ENCODE measurements at places on chromosomes 11 and 22. TPM values are rescaled to one million over a fixed set of nuclear protein-coding genes. Genes with fewer than 3 reads are reported as not detected.

DNA sequence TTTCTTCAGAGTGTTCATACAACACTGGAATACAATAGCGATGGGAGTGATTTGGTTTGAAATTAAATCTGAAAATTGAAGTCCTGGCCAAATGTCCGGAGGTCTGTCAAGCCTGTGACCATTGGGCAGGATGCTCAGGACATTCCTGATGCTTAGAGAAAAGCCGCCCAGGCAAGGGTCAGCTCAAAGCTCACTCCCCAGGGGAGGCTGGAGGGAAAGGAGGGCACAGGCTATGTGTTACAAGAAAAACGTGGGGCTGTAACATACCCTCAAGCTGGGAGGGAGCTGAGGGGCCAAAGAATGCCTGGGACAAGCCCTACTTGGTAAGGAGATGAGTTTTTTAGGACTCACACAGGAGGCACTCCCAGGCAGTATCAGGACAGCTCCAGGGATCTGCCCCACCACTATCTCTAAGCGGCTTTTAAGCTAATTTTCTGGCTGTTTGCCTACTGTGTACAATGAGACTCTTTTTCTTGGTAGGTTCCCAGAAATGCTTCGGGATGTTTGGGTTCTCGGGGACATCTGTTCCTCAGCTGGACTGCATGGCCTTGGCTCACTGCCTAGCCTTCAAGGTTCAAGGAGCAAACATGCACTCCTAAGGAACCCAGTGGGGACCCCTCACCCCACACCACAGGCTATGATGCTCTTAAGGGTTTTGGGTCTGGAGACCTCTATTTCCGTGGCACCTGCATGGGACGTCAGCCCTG is 500.1 kb downstream of the BRD1 start:
- DNase-seq, result no peak

ZW10 gene
- polyA plus RNA-seq, result 14.5 TPM

DNA sequence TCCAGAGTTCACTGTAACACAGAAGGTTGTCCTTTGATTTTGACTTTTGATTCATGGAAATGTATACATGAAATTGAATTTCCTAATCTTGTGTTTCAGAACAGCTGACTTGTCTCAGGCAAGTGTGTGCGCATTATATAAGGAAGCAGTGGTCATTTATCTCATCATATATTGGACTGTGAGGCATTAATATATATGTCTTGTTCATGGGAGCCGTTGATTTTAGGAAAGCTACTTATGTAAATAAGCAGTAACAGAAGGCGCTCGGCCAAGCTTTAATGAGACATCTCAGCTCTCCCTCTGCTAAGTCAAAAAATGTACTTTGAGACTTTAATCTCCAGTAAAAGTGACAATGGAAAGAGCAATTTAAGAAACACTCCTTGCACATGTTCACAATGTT is 100.5 kb downstream of the PDHX start:
- no peak for DNase-seq

DNA sequence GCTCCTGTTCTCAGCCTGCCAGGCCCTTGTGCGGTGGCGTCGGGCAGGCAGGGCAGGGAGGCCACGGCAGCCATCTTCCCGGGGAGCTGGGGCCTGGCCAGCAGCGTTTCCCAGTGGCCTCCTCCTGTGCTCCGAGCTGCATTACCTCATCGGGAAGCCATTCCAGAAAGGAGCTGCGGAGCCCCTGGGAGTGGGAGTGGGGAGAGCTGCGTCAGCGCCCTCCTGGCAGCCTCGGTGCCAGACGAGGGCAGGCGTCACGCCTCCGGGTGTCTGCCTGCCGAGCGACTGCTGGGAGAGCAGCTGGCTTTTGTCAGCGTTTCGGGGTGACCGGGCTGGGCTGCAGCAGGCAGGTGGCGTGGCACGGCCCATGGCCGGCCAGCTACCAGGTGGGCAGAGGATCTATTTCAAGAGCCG is 30.9 kb upstream of the WNT7B start:
- DNase-seq, result peak; percentile 89

NXPE1 gene
- polyA plus RNA-seq, result not detected

OR5P2 gene
- polyA plus RNA-seq, result not detected

GRCh38 chr11:2139621-2140337 is 590 bp upstream of the IGF2 start:
- peak; percentile 40 for DNase-seq

DNA sequence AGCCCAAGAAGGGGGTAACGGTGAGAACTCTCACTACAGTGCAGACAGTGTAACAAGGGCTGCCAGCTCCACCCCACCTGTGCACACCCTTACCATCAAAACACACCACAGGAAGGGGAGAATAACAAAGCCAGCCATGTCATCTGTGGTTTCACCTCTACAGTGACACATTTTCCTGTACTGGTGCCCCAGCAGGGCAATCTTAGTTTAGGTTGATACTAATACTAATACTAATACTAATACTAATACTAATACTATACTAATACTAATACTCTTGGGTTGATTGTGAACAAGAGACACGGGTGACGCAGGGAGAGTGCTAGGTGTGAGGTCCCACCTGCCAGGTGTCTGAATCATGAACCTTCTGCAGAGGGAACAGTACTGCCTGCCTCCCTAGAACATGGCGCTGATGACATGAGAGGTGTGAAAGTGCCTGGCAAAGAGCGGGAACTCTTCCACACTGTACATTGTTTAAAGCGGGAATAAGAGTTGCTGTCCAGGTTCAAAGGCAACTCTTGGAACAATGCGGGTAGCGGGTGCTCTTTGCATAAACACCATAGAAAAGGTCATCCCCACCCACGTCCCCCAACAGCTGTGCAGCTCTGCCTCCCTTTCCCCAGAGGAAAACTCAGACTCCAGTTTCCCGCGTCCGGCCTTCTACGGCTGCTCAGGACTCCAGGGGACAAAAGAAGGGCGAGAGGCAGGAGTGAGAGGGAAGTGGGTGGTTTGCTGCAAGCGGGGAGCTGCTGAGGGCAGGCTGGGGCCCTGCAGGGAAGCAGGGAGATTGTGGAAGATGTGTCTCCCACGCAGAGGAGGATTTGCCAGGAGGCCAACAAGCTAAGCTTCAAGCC is 25.0 kb upstream of the TMPRSS4 start:
- DNase-seq, result no peak

LRRC74B gene
- polyA plus RNA-seq, result 0.09 TPM

- peak; percentile 54 for DNase-seq
These were observed 8.1 kb downstream of the CCDC15 start for GRCh38 chr11:124961972-124962609.

DNA sequence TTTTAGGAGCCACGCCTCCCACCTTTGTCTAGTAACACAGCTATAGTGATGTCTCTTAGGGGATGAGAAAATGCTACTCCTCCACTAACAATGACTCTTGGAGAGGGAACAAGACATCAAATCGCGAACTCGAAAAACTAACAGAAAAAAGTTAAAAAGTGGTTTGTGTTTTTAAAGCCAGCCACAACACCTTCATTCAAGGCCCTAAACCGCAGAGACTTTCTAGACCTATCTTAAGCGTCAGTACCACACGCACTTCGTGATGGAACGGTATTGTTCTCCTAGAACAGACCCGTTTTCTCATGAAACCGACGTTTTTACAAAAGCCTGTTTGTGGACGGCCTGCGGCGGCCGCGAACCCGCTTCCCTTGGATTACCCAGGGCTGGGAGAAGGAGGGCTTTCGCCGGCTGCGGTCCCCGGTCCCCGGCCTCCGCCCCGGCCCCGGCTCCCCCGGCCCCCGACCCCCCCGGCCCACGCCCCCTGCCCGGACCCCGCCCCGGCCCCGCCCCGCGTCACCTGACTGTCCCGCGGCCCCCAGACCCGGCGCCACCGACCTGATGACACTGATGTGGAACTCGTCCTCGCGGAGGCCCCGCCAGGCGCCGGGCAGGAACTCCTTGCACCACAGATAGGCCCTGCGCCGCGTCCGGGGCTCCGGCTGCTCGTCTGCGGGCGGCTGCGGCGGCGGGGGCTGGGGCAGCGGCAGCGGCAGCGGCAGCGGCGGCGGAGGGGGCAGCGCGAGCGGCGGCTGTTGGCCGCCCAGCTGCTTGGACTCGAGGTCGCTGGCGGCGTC is 718 bp downstream of the CHKA start:
- DNase-seq, result no peak

- no peak for DNase-seq
These were observed 42.1 kb upstream of the MYEOV start for GRCh38 chr11:69251639-69252489.

DNA sequence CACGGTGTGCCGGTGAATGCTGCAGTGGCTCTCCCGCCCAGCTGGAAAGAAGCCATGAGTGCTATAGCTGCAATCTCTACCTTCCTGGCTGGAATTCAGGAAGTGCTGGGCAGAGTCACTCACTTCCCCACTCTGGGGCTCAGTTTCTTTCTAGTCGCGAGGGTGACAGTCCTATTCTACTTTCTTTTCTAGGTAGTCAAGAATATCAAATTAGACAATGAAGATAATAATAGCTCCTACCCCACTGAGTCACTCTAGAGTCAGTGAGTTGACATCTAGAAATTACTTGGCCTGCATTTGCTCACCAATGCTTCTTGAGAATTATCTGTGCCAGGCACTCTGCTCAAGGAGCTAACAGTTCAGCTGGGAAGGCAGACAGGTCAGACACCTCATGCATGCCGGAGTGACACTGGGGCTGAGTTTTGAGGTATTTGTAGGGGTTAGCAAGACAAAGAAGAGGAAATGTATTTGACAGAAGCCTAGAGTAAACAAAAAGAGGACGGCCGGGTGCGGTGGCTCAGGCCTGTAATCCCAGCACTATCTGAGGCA is 3.2 kb downstream of the CENPM start:
- DNase-seq, result no peak

DNA sequence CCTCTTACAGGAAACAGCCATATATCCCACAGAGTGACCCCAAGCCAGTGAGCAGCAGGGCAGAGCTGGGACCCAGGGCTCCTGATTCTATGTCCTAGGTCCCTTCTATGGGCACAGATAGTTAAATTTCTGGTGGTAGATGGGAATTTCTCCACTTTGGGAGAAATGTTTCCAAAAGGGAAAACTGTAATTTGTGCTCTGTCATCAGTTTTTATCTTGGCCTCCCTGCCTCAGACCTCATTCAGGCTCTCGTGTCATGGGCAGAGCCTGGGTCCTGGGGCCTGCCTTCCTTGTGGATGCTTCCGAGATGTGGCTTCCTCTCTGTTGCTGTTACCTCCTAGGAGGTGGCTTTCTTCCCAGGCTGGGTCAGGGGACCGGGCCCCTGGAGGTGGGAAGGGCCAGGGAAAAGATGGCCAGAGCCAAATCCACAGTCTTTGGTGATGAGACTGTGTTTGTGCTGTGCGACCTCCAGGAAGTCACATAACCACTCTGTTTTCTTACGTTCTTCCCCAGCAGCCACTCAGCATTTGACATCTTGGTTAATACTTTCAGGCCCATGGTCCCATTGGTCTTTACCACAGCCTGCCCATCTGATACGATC is 8.6 kb downstream of the LRRC32 start:
- no peak for DNase-seq

DNA sequence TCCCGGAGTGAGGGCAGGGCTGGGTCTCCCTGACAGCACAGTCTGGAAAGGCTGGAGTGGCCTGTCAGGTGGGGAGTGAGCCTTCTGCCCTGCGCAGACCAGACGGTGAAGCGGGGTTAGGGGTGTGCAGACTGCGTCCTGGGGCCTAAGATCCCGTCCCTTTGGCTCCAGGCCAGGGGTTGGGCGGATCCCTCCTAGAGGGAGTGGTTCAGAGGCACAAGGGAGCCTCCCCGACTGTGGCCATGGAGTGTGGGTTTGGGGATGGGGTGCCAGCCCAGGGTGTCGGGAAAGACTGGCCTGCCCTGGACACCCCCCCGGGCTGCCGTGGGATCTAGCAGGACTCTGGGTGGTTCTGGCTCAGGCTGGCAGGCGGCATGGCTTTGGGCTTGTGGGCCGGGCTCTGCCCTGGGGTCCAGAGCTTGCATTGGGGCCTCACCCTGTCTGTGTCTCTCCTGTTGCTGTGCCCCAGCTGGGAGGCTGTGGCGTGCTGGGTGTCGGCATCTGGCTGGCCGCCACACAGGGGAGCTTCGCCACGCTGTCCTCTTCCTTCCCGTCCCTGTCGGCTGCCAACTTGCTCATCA is 19.5 kb downstream of the TSPAN4 start:
- no peak for DNase-seq

GRCh38 chr11:11567936-11568650 is 53.7 kb downstream of the GALNT18 start:
- DNase-seq, result no peak

GRCh38 chr11:67262731-67263675 is 3.3 kb upstream of the GRK2 start:
- peak; percentile 68 for DNase-seq

GRCh38 chr11:111422494-111423249 is 43.6 kb upstream of the POU2AF1 start:
- DNase-seq, result no peak

- peak; percentile 90 for DNase-seq
These were observed 9.6 kb upstream of the MS4A10 start for GRCh38 chr11:60775420-60775961.

GRCh38 chr11:18236664-18237356 is at the start of gene SAA4:
Gene SAA4 (minus strand): TSS chr11:18236802. CDS start chr11:18235926, 876 bp downstream.
- no peak for DNase-seq

- DNase-seq, result no peak
These were observed 89.3 kb downstream of the BCR start for GRCh38 chr22:23269441-23270211.

DNA sequence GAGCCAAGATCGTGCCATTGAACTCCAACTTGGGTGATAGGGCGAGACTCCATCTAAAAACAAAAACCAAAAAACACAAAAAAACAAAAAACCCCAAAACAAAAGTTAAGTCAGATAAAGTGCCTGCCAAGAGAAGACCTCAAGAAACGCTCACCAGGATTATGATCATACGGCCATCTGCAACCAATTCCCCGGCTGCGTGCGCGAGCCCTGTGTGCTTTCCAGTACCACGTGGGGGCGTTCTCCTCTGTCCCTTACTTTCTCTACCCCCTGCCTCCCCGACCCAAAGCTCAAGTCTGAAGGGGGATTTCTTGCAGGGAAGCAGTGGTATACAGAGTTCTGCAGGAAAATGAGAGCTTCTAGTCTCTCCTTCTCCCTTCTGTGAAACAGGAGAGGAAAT is 10.5 kb upstream of the RPS19BP1 start:
- DNase-seq, result no peak

DNA sequence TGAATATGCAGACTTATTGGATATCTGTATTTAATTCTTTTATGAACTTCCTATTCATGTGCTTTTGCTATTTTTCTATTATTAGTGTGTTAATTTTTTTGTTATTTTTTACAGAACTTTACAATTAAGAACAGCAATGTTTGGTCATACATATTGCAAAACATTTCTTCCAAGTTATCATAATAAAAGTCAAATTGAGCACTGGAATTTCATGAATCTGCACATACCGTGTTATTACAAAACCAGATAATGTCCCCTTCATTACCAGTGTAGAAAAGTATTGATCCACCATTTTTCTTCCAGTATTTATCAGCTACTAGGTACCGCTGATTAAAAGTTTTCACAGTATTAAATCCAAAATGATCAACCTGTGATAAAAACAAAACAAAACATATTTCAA is 40.5 kb downstream of the PRCP start:
- DNase-seq, result no peak

ELFN2 gene
- 1.1 TPM for polyA plus RNA-seq

NRGN gene
- polyA plus RNA-seq, result 5.3 TPM

DNA sequence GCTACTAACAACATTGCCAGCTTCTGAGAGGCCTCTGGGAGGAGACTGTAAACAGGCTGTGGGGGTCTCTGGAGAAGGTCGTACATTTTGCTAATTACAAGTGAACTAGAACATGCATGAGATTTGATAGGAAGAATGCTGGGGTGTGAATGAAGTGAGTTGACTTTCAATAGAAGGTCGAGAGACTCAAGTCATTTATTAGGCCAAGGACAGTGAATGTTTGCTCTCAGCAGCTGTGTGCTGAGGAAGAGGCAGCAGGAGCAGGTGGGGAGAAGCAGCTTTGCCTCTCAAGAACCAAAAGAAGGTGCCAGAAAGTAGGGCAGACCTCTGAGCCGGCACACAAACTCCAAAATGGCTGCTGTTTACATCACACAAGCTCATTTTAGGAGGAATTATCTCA is 91.7 kb downstream of the PIWIL4 start:
- DNase-seq, result no peak

GRCh38 chr11:87019613-87020271 is 18.0 kb upstream of the TMEM135 start:
- no peak for DNase-seq

Data from hindlimb muscle (tissue), 1 donor.